ENCODE measurements at places on chromosomes 2 and 18.

DNA sequence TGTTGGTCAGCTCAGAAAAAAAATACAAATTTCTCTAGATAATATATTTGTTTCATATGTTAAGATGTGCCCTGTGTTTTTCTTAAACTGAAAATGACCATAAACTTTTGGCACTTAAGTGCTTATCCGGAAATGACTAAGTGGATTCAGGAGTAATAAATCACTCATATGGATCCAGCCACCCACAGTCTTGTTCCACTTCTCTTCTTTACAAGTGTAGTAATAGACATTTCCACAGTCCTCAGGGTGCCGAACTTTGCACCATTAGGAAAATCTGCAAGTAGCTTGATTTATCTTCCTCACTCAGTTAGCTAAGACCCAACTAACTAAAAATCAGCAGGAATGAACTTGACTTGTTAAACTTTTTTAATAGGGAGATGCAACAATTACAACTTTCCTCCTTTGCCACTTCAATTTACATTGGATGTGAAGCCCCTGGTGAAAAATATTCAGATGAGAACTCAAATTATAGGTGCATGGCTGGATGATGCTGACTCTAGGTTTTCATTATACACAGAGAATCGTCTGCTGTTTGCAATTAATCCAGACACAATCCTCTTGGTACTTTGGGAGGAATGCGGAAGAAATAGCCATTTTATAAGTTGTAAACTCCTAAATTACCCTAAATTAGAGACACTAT, 322.5 kb downstream of the ARHGAP15 start:
- no peak for DNase-seq

DNA sequence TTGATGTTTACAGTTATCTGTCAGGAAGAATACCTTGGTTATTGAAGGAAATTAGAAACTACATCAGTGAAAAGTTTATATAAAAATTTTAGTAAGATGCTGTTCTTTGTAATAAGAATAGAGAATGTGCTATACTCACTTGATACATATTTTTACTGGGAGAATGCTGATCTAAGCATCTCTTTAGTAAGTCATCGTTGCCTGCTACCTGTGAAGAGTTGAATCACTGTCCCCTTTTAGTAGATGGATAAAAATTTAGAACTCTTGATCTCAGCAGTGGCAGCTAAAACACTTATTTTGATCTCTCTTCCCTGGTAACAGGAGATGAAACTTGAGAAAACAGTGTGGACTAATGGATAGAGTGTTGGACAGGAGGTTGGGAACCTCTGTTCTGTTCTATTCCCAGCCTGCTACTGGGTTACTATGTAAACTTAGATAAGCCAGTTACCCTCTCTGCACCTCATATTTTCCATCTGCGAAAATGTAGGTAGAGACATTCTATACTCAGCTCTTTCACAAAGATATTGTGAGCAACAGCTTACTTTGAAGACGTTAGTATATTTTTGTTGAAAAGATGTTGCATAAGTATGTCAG, 100.3 kb downstream of the FEZ2 start:
- DNase-seq, result no peak

GRCh38 chr18:23337599-23338444, 115.3 kb upstream of the RIOK3 start:
- DNase-seq, result peak; percentile 35

- no peak for DNase-seq
Measured at GRCh38 chr2:67453310-67453709, 56.2 kb downstream of the ETAA1 start.

- DNase-seq, result no peak
Measured at GRCh38 chr2:170368370-170368769, 190.4 kb downstream of the MYO3B start.

Measured in NCI-H446 treated with DMSO at 0.1 percent for 48 hours (cell line).